ENCODE measurements at places on chromosomes 2 and 18. TPM values are rescaled to one million over a fixed set of nuclear protein-coding genes. Genes with fewer than 3 reads are reported as not detected.

- no peak for DNase-seq
Observed at GRCh38 chr2:46704593-46704992, 211.0 kb downstream of the MCFD2 start.

TNFRSF11A gene
- 42.5 TPM for total RNA-seq

HOXD9 gene
- 16.8 TPM for total RNA-seq

DNA sequence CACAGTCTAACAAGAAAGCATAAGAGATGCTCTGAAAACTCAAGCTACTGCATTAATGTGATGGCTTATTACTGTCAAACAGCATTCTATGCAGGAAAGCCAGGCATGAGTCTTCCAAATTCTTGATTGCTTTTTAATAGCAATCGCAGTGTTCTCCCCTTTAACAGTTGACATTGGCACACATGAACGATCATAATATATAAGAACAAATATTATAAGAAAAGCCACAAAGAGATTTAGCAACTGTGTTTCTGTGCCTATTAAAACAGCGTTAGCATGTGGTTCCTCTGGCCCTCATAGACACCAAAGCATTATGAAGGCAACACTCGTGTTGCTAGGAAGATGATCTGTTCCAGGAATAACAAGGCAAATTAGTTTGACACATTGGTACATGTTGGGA lies 245.0 kb downstream of the ACKR3 start:
- DNase-seq, result no peak

CTAGE1 gene
- total RNA-seq, result not detected

- DNase-seq, result no peak
Observed at GRCh38 chr2:76008001-76008702, 297.4 kb upstream of the GCFC2 start.

OR6B2 gene
- total RNA-seq, result not detected

- DNase-seq, result no peak
Observed at GRCh38 chr2:161017780-161018470, 142.3 kb upstream of the TANK start.

GRCh38 chr2:154261473-154262027 lies 389.8 kb downstream of the GALNT13 start:
- DNase-seq, result no peak

DNA sequence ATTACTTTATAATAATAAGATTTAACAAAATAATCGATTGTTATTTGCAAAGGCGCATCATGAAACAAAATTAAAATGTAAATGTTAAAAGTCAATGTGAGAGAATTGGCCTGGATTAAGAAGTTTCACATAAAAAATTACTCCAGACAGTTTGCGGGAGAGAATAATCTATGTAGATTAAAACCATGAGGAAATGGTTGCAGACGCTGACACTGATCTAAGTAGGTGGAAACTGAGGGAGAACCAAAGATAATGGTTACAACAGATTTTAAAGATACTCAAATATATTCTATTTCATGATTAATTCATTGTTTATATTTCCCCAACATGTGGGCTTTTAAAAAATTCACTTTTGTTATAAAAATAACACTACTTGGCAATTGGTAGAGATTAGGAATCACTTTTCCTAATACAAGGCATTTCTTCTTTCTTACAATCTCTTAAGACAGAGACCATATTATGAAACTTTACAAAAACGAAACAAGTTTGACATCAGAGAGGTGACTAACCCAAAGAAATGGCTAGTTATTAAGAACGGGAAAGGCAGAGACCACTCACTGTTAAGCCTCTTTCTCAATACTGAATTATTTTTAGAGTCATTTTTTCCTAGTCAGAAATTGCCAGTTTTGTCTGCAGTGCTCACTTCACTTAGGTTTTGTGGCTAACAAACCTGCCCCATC lies 1.6 kb downstream of the KANSL1L start:
- peak; percentile 53 for DNase-seq

KHK gene
- 3.0 TPM for total RNA-seq

DNA sequence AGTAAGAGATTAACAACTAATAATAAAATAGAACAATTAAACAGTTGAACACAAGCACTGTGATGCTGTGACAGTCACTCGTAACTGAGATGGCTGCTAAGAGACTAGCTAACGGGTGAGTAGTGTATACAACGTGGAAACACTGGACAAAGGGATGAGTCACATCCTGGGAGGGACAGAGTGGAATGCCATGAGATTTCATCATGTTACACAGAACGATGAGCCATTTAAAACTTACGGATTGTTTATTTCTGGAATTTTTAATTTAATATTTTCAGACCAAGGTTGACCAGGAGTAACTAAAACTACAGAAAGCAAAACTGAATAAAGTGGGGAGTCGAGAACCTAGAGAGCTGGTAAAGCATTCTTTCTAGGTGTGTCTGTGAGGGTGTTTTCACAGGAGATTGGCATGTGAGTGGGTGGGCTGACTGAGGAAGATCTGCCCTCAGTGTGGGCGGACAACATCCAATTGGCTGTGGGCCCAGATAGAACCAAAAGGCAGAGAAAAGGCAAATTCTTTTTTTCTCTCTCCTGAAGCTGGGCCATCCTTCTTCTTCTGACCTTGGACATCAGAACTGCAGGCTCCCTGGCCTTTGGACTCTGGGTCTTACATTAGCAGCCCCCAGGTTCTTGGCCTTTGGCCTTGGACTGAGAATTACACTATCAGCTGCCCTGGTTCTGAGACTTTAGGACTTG lies 14.6 kb downstream of the TMSB10 start:
- DNase-seq, result peak; percentile 98

CPS1 gene
- total RNA-seq, result 0.51 TPM

- peak; percentile 32 for DNase-seq
Observed at GRCh38 chr2:200585730-200586643, at the start of gene AOX1. Gene AOX1, plus strand, starts transcription at chr2:200586014. Its CDS starts 95 bp downstream, at chr2:200586109.

- DNase-seq, result no peak
Observed at GRCh38 chr2:98921062-98921461, 15.0 kb downstream of the CRACDL start.

GRCh38 chr18:80033181-80034067 lies 810 bp upstream of the RBFA start:
- DNase-seq, result peak; percentile 84

GRCh38 chr2:238785528-238785860 lies 62.4 kb upstream of the TWIST2 start:
- DNase-seq, result no peak
